ENCODE measurements at places on chromosomes 7 and 10.

- no peak for DNase-seq
These were observed 27.3 kb upstream of the SYCE1 start for GRCh38 chr10:133592716-133593115.

GRCh38 chr7:100544967-100545359, 6.0 kb downstream of the AGFG2 start:
- no peak for DNase-seq

- no peak for DNase-seq
These were observed 13.1 kb downstream of the BLVRA start for GRCh38 chr7:43771573-43771972.

- no peak for DNase-seq
These were observed 17.7 kb downstream of the ZMYND11 start for GRCh38 chr10:152915-153314.

- no peak for DNase-seq
These were observed 218.8 kb downstream of the IPMK start for GRCh38 chr10:58048936-58049335.

DNA sequence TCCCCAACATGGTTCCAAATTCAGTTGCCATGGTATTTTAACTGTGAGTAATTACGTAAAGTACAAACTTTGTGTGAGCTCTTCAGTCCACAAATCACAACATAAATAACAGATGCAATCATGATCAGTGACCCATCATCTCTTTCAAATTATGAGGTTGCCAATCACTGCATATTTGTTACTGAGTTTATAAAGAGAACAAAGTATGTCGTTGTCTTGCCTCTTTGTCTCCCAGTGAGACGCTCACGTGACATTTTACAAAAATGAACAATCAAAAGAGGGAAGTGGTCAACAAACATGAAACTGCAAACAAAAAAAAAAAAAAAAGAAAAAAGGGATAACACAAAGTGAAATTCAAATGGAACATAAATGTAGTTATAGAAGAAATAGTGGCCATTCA, 122.7 kb upstream of the PDSS1 start:
- DNase-seq: no peak

GRCh38 chr10:131655101-131655849, 245.5 kb upstream of the PPP2R2D start:
- DNase-seq: no peak

DNA sequence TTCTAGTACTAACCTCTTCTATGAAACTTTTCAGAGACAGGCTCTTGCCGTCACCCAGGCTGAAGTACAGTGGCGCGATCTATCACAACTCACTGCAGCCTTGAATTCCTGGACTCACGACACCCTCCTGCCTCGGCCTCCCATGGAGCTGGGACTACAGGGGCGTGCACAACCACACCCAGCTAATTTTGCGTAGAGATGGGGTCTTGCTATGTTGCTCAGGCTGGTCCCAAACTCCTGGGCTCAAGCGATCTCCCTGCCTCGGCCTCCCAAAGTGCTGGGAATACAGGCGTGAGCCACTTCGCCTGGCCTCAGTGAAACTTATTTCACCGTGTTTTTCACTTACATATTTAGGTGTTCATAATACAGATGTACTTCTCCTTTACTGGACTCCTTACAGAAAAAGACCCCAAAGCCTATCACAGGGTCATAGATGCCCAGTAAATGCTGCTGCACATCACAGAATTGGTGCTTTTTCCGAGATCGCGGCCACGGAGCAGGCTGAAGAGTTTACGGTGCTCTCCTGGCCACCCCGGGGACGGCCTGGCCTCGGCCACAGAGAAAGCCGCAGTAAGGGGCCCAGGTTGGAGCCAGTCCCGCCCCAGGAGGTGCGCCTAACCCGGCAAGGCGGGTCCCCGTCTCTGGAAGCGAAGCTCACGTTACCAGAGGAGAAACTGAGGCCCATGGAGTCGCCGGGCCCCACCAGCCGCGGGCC, 595 bp downstream of the TBL2 start:
- DNase-seq: no peak

- DNase-seq: no peak
These were observed 110.3 kb upstream of the APBB1IP start for GRCh38 chr10:26327811-26328210.

DNA sequence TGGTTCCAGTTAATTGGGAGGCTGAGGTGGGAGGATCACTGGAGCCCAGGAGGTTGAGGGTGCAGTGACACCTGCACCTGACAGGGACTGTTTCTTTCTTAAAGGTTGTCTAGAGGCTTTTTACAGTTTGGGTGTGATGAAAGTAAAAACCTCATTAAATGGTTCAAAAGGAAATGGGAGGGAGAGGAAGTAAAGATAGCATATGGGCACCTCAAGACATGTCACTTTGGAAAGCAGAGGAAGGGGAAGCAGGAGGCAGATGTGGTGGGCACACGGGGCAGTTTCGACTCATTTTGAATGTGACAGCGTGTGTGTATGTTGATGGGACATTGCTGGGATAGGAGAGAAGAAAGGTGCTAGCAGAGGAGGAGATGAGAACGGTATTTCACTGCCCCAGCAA, 203.1 kb downstream of the MLLT10 start:
- DNase-seq: no peak

- no peak for DNase-seq
These were observed 50.5 kb downstream of the RALA start for GRCh38 chr7:39673868-39674267.

DNA sequence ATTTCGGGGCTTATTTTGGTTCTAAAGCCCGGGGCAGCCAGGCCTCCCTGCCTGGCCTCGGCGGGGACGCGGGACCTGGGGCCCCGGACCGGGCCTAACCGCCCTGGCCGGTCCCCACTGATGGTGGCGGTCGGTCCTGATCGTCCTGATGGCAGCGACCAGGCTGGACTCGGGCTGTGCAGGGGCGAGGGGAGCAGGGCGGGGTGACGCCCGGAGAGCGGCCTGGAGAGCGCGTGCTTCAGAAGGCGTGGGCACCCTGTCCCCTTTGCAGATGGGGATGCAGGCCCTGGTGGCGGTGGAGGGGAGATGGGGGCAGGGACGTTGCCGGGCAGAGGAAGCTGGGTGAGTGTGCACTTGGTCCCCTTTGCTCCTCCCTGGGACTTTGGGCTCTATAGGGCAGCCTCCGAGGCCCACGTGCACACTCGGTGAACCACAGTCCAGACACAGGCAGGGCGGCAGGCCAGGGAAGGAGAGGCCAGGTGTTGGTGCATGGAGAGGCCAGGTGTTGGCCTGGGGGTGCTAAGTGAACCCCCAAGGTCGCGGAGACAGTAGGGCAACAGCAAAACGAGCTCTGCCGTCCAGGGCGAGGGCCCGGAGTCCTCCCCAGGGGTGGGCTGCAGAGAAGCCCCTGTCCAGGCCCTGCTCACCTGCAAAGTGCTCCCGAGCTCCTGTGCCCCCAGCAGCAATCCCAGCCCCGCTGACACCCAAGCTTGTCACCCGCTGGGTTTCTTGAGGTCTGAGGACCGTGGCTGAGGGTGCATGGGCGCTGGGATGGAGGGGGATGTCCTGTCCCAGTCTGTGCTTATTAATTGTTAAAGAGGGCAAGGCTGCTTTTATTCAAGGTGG, 42.4 kb upstream of the FAM20C start:
- no peak for DNase-seq

DNA sequence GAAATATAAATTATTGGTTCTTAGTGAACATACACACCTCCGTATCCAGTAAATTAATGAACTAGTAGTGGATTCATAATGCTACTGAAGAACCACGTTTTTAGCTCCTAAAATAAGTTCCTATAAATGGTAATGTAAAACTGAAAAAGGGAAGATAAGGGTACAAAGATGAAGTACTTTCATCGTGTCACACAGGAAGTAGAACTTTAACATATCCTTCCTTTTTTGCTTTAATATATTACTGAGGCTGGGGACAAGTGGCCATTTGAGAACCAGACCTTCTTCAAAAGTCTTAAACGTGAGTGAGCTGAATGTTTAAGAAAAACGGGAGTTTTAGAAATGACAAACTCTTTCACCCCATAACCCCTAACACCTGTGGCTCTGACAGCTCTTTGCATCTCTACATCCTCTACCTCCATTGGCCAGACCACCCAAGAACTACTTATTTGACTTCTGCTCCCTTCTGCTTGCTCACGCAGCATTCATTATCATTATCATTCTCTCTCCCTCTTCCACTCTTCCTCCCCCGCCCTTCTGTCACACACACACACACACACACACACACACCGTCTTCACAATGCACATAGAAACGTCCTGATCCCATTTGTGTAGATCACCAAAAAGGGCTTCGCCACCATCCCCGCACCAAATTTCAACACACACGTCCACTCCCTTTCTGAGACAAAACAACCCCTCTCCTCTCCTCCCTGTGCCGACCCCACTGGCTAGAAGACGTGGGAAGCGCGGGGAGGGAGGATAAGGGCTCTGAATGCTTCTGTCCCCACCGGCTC, 677 bp downstream of the SKAP2 start:
- DNase-seq: no peak

- no peak for DNase-seq
These were observed 64.9 kb downstream of the MYL10 start for GRCh38 chr7:101563943-101564777.

DNA sequence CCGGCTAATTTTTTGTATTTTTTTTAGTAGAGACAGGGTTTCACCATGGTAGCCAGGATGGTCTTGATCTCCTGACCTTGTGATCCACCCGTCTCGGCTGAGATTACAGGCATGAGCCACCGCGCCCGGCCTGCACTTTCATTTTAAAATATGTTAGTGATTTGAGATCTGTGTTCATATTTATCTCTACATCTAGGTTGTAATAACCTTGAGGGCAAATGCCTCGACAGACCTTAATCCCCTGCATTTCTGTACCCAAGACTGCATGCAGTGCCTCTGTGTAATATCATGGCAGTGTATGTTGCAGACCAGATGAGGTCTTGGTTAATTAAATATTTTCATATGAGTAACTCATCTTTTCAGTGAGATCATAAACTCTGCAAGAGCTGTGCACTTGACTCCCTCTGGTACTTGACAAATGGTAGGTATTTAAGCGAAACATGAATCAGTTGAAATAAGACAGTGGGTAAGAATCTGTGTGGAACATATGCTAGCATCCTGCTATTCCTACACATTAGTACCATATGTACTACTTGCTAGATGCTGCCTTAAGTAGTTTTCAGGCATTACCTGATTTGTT, 673.9 kb upstream of the ANKRD30A start:
- DNase-seq: no peak

- no peak for DNase-seq
These were observed 710 bp upstream of the LDB3 start for GRCh38 chr10:86667421-86668181.

DNA sequence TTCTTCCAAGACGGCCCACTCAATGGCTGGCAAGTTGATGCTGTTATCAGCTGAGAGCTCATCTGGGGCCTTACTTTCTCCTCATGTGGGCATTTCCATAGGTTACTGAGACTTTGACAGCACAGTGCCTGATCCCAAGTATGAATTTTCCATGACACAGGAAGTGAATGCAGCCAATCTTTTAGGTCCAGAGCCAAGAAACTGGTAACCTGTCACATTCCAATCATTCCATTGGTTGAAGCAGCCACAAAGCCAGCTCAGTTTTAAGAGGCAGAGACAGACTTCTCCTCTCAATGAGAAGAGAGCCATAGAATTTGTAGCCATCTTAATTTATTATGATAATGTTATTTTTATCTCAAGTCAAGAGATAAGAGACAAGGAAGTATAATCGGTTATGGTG, 775.5 kb downstream of the CNTNAP2 start:
- DNase-seq: no peak

GRCh38 chr7:157949711-157950110, 612.9 kb downstream of the DNAJB6 start:
- no peak for DNase-seq

DNA sequence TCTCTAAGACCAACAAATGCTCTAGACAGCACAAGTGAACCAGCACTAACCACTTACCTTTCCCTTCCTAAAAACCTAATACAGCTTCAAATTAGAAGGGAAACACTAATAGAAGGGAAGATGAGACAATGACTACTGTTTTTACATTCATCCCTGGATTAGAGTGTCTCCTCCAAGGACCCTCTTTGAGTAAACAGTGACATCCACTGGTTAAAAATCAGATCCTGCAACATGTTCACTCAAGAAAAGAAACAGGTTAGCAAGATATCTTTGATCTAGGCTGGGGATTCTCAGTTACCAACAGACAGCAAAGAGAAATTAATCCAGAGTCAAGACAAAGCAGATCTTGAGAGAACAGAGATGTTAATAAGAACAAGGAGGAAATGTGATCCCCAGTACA, 177.7 kb upstream of the GHITM start:
- DNase-seq: no peak

- no peak for DNase-seq
These were observed 22.1 kb downstream of the STAMBPL1 start for GRCh38 chr10:88901984-88902789.

GRCh38 chr10:97531401-97531986, 32.8 kb downstream of the UBTD1 start:
- DNase-seq: no peak

DNA sequence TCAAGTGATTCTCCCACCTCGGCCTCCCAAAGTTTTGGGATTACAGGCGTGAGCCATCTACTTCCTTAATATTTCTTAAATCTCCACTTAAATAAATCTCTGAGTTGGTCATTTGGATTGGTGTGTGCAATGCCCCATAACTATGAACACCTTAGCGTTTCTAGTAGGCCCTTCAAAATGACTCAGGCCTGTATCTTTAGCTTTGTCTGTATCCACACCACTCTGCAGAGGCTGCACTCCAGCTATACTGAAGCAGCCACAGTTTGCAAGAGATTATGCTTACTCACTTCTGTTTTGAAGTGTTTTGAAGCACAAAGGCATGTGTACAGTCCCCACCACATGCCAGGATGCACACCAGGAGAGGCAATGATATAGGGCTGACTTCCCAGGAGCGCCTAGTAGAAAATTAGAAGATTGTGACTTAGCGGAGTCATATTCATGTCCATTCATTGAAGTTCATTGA, 2.4 kb upstream of the ST7 start:
- DNase-seq: no peak

DNA sequence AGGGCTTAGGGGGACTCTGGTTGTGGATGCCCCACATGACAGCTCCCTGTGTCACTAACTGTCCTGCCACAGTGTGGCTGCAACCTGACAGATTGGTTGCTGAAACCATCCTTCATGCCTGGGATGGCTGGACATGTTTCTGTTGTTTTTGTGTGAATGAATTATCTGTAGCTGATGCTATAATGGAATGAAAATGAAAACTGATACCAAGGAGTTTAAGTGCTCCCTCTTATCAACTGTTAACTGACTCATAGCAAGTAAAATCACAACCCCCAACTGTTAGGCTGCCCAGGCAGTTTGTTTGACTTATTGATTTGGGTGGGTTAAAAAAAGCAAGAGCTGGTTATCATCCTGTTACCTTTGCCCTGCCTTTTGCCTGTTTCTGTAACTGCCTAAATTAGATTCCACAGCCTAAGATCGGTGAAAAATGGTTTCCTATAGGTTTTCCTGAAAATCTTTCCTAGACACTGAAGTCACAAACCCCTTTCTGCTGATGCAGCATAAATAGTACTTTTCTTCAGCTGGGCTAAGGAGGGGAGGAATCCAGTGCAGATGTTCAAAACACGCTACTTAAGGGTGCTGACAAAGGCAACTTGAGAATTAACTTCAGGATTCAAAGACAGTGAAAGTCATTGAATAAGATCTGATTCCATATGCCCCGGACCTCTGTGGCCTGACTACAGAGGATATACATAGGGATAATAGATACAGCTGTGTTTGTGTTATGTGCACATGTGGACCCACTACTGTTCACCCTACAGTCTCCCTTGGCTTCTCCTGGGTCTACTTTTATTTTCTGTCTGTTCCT, 5.7 kb downstream of the FRAT2 start:
- no peak for DNase-seq

GRCh38 chr7:79612022-79612421, 158.6 kb upstream of the MAGI2 start:
- no peak for DNase-seq
